ENCODE measurements at places on chromosomes 4 and X. TPM values are rescaled to one million over a fixed set of nuclear protein-coding genes. Genes with fewer than 3 reads are reported as not detected.

GRCh38 chr4:53935780-53936179 is 128.6 kb downstream of the CHIC2 start:
- DNase-seq: no peak

GRCh38 chr4:117331817-117332216 is 246.4 kb upstream of the TRAM1L1 start:
- no peak for DNase-seq

The SPRY1 gene
- 13.9 TPM for polyA plus RNA-seq

The CNGA1 gene
- 2.1 TPM for polyA plus RNA-seq

- no peak for DNase-seq
These were observed 101.7 kb downstream of the CHIC2 start for GRCh38 chr4:53962516-53963225.

The STPG2 gene
- polyA plus RNA-seq: 0.12 TPM

DNA sequence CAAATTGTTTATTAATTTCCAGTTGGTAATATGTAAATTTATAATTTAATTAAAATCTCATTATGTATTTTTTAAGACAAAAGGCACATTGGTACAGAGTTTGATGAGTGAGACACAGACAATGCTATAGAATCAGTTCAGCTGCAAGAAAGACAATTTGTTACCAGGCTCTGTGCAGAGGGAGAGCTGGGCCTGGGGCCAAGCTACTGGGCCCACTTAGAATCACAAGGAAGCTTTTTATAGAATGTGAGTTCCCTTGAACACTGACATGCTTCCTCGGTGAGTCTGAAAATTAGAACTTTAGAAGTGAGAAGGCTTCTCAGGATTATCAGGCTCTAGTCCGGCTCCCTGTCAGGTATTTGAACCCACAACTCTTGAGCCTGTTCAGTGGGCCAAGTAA is 129.0 kb downstream of the AFF2 start:
- no peak for DNase-seq

- DNase-seq: no peak
These were observed 118.7 kb upstream of the CHRDL1 start for GRCh38 chrX:110914281-110914680.

The MAGEA8 gene
- not detected for polyA plus RNA-seq

DNA sequence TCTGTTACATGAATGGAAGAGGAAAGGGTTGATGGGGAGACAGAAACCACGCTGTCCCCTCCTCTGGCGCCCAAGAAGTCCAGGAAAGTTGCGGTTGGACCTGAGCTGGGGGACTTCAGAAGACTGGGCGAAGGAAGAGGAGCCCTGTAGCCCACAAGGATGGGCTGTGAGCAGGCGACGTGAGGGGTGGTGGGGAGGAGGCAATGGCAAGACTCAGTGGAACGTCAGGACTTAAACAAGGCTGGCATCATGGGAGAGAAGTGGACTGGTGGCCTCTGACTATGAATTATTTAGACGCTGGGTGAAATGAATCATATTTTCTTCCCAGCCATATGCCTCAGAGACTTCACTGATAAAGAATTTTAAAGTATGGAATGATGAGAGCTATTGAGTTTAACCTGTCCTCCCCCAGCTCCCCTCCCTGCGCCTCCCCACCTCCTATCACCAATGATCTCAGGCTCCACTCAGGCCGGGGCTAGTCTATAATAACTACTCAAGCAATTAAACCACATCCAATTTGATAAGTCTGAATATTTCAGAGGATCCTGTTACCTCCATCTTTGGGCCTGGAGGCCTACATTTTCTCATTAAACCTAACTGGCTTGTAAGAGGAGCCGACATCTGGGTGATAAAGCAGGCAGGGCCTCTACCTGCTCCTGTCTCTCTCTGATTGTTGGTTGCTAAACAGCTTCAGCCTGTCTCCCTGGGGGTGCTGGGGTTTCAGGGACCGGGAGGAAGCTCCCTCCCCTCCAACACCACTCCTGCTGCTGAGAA is 63.6 kb downstream of the SMIM20 start:
- DNase-seq: no peak

The TRIML2 gene
- not detected for polyA plus RNA-seq

The CAPN6 gene
- polyA plus RNA-seq: 2.3 TPM

All from pancreas (tissue), 10 donors.